Stimulated activated CD4-positive, alpha-beta T cell treated with anti-CD3 and anti-CD28 coated beads, TNF-alpha, amount 100 ng/mL, for 48 hours (primary cell): ENCODE measurements at places on chromosomes 2 and 18.
A peak's percentile ranks its signal among the peaks of the same experiment; 100 is the strongest.

GRCh38 chr2:56084111-56084901 is 99.5 kb upstream of the CCDC85A start:
- DNase-seq: no peak

DNA sequence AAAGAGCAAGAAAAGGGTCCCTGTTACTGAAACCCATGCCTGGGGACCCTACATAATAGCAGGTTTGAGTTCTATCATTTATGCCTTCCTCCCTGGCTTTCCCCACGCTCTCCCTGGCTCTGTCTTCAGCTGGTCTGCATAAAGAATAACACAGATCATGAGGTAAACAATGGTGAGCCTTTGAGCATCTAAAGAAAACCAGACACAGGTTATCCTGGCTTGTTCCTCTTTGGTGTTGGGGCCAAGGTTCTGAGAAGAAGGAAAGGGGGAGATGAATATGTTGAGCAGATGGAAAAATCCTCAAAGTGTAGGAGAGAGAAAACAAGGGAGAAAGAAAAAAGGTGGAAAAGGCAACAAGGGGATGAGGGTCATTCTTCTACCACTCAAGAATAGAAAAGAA is 127.3 kb downstream of the CABYR start:
- no peak for DNase-seq

DNA sequence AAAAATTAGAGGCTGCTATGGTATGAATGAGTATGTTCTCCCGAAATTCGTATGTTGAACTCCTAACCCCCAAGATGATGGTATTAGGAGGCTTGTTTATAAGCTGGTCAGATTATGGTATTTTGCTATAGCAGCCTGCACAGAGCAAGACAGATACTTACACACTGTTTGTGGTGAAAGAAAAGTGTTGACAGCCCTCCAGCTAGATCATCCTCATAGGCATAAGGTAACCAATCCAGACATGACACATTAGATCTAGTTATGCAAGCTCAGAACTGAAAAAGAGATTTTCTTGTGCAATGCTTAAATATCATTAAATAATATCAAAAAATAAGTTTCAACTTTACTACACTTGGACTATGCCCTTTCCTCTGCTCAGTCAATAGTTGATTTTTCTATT is 107.1 kb downstream of the ABCA12 start:
- no peak for DNase-seq

DNA sequence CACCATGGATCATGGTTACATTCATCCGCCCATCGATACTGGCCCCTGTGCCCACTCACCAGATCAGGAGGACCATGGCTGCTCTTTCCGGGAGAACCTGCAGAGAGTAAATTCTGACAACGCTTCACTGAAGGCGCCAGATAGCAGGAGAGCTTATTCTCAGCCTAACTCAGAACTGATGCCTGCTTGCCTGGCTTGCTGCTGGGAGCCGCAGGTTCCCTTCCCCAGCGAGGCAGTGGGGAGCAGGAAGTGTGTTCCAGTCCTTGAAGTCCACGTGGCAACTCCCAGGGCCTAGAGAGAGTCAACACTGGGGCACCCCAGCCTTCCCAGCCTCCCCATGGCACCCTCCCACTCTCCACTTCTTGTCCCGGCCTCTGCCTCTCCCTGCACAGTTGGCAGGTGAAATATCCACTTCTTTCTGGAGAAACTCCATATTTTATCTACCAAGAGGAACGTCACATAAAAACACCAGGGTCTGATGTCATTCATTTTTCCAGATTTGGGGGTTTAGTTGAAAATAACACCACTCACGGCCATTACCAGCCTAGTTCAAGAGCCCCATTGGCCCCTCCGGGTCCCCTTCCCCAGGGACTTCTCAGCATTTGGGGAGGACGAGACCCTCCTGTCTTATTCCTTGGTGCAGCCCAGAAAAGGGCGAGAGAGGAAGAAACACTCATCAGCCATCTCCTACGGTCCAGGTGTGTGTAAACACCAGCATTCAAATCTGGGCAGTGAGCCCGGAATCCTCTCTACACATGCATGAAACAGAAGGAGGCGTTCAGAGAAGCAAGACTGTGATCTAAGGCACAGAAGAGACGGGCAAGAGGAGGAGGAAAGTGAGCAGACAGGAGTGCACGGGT is 3.5 kb upstream of the TUBB6 start:
- no peak for DNase-seq

DNA sequence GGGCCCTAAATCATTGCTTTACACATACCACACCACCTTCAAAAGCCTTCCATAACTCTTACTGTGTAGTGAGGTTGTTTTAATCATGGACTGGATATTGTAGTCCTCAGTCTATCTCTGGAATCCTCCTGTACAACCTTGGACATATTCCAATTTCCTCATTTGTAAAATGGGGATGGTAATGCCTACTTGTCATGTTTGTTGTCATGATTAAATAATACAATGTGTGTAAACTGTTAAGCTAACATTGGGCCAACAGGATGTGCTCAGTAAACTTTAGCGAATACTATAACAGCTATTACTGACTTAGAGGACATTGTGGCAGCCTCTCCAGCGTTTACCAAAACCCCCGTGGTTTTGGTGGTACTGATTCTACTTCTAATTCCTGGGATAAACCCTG is 74.7 kb upstream of the PTPRM start:
- DNase-seq: no peak

DNA sequence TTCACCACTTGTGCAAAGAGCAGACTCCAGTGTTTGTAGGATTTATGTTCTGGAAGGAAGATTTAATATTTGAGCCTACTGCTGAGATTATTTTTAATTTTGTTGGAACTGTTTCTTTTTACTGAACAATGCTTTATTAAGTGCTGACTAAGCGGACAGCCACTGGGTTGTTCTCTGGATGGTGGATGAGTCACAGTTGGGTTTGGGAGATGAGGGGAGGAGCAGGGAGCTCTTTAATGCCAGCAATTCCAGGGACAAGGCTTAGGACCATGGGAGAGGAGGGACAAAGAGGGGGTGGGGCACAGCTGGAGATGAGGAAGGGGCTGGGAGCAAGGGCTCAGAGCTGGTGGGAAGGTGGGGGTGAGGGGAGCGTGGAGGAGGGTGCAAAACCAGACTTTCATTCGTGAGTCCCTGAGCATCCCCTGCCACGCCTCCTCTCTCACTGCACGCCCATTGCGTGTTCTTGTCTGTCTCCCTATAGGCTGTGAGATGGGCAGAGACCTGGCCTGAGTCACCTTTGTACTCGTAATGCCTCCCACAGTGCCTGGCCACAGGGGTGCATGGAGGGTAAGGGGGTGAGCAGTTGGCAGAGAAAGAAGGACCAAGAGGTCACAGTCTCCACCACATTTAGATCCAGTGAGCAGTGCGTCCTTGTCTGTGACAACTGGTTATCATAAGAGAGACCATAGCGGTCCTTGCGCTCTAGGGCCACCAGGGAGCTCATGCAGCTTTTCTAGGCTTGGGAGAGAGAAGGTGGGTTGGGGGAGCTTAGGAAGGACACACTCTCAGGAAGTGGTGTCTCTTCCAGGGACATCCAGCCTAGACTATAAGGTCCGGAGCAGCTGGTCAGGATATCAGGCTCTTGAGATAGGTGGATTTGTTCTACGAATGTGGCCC is 18.4 kb downstream of the SLC4A3 start:
- DNase-seq: no peak

GRCh38 chr2:18520451-18521425 is 39.7 kb downstream of the RDH14 start:
- DNase-seq: peak; percentile 59

GRCh38 chr2:3139906-3140305 is 237.7 kb downstream of the EIPR1 start:
- DNase-seq: no peak

DNA sequence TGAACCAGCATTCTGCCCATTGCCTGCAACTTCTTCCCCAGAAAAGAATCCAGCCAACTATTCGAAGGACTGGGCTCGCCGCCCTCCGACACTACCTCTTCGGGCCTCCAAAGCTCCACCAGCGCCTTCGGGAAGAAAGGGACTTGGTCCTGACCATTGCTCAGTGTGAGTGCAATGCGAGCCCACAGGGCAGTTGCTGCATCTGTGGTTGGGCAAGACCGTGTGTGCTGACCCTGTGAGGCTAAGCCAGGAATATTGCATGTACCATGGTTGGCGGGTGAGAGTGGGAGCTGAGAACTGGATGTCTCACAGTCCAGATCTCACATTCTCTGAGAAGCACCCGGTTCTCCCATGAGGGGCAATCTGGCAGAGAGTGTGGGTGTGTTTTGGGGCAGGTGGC is 16.5 kb downstream of the ELMOD3 start:
- DNase-seq: no peak

GRCh38 chr2:165239230-165239629 is at the start of gene SCN2A:
Gene SCN2A, plus strand, starts transcription at chr2:165239414. Its CDS starts 56,410 bp downstream, at chr2:165295824.
- DNase-seq: peak; percentile 3

DNA sequence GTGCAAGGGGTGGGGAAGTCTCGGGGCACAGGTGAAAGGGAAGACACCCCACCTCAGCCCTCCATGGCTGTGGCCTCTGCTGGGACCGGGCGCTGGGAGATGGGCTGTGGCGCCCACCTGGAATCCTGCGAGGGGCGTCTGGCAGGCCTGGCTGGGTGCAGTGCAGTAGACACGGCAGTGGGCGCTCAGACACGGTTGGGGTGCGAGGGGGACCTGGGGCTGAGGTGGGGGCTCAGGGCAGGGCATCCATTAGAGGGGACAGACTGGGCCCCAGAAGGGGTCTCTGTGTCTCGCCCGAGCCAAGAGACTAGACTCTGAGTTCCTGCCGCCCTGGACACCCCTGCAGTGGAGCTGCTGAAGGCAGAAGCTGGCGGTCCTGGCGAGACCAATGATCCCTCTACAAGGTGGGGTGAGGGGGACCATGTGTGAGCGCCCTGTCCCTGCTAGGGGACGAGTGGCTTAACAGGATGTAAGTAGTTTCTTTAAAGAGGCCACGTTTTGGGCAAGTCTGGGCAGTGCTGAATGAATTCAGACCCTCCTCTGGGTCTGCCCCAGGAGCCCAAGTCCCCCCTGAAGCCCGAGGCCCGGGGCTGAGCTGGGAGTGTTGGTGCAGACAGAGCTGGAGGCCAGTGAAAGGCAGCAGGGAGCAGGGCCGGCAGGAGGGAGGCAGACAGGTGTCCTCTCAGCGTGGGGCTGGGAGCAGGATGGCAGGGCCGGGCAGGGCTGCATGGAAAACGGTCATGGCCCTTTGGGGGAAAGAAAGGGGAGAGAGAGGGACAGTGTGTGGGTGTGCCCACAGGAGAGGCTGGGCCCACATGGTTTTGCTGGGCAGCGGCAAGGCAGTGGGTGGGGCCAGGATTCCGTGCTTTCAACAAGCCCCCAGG is 57.2 kb downstream of the HS6ST1 start:
- DNase-seq: no peak

GRCh38 chr2:177397481-177398289 is 5.1 kb downstream of the AGPS start:
- no peak for DNase-seq

DNA sequence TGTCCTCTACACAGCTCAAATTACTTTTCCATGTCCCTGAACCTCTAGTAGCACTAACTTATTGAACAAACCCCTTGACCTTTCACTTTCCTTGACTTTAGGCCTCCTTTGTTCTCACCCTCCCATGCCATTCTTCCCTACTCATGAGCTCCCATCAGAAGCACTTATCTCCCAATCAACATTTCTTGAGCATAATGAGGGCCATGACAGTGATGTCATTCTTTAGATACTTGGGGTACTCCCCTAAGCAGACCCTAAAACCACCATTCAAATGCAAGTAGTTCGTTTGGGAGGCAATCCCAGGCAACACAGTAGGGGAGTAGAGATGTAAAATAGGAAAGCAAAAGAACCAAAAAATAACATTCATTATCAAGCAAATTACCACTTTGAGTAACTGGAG is 115.9 kb upstream of the ARHGAP28 start:
- DNase-seq: no peak

- no peak for DNase-seq
These were observed 1.2 kb downstream of the LRP2 start for GRCh38 chr2:169360984-169361705.

DNA sequence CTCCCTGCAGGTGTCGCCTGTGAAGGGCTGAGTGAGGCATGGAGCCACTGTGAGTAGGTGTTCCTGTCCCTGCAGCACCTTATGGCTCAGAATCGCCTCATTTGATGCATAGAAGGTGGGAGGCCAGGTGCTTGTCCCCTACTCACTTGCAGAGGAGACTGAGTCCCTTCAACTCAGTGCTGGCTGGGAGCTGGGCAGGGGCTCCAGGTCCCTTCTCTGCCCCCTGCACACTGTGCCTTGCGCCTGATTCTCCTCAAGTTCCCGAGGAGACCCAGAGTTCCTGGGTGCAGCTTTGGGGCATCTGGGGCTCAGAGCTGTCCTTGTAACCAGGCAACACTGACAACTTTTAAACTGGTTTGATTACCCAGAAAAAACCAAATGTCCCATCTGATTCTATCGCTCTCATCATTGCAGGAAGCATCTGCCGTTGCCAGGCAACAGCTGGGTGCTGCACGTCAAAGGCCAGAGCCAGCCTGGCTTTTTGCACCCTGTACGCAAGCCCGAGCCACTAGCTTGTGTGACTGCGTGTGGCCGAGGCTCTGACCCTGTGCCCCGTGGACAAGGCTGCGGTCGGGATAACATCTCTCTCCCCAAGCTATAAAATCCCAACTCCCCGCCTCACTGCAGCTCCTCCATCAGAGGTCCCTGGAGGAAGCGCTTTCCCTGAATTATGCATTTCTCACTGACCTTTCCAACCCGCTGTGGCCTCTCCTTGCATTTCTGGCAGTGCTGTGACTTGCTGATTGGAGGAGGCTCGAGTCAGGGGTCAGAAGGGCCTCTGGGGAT is 130.8 kb upstream of the HDAC4 start:
- DNase-seq: no peak

DNA sequence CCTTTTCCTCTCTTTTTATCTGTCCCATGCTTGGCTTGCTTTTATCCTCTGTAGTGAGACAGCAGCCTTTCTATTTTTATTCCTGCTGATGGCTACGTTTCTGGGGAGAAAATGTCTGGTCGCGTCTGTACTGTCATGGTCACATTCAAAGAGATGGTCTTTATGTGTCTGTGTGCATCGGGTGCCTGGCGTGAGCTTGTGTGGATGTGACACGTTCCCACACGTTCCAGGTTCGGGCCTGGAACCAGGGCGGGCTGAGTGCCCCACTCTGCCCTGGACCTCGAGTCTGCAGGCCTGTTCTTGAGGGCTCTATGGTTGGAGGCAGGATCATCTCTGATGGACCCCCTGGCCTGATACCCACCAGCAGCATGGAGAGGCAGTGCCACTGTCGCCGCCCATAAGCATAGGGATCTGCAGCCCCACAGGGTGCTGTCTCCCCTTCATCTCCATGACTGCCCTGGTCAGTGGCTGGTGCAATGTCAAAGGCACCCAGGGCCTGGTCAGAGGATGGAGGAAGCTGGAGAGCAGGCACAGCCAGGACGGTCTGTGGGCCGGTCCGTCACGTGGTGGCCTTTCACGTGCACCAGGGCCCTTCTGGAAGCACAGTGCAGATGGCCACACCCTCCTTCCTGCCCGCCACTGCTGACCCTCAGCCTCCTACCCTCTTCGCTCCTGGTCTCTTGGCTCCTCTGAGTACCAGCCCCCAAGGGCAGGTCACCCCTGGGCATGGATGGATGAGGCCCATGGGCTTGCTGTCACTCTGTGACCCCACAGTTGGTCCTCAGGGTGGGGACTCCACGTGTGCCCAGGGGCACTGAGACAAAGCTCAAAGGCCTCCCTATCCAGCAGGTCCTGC is 149.2 kb upstream of the TWIST2 start:
- no peak for DNase-seq
